IPS DF 6.9 (cell line): ENCODE measurements at places on chromosomes 5 and 9.

GRCh38 chr9:92637886-92638620 is 31.9 kb downstream of the IPPK start:
- no peak for DNase-seq

DNA sequence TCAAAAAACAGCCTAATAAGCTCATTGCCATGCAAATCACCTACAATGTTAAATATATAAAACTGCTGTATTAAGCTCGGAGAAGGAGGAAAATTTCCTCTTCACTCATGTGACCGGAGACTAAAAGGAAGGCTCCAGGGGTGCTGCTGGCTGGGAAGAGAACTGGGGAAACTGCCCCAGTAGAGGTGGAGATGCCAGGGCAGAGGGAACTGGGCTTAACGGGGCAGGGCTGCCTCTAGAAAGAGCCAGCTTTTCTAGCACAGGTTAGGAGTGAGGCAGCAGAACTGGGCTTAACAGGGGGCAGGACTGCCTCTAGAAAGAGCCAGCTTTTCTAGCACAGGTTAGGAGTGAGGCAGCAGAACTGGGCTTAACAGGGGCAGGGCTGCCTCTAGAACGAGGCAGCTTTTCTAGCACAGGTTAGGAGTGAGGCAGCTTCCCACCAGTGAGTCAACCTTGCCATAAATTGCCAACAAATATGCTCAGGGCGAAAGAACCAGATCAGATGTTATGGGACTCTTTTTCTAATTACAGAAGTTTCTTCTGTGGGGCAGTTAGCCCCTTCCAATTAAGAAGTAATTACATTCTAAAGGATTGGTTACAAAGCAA is 115.3 kb downstream of the FANCC start:
- DNase-seq, result no peak

DNA sequence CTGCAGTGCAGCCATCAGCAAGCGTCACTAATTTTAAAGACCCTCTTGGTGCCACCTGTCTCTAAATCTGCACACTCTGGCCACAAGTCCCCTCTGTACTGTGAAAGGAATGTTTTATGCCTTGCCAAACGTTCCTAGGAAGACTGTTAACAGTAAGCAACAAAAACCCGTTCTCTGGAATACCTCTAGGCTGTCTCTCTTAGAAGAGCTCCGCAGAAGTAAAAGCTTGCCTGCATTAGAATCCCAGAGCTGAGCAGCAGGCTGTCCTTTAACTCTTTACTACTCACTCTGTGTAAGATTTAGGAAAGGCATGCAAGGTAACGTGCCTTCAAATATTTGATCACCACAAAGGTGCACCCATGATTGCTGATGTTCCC is 53.9 kb upstream of the C9orf72 start:
- DNase-seq, result no peak

DNA sequence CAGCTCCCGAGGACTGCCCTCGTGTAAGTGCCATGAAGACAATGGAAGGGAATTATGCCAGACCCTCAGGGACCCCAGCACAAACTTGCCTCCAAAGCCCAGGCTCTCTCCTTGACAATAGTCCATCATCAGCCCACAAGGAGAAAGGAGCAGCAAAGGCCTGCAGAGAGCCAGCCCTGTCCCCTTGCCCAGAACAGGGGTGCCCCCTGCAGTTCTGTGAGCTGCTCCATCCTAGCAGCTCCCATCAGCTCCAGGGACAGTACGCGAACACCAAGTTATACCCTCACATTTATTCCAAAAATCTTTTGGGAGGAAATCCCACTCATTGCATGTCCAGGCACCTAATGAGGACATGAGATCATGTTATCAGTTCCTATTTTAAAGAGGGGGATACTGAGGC is 11.1 kb downstream of the BARX1 start:
- DNase-seq, result no peak
